ENCODE measurements at places on chromosomes 7 and 10.

DNA sequence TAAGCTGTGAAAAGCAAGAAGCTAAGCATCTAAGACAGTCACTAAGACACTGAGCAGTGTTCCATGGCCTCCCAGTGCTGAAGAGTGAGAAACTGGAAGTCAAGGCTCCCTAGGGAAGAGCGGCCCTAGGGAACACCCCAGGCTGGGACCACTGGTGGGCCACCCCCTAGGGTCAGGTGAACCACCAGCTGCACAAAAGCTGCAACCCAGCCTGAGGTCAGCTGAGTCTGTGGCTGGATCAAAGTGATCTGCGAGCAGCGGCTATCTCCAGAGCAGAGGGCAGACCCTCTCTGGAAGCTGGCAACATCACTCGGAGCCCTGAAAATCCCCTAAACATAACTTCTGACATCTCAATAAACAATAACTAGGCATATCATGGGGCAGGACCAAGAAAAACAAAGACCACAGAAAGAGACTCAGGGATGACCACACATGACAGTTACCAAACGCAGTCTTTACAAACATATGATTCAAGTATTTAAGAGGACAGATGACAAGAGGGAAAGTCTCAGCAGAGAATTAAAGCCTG, 125.8 kb downstream of the DLG5 start:
- no peak for DNase-seq

DNA sequence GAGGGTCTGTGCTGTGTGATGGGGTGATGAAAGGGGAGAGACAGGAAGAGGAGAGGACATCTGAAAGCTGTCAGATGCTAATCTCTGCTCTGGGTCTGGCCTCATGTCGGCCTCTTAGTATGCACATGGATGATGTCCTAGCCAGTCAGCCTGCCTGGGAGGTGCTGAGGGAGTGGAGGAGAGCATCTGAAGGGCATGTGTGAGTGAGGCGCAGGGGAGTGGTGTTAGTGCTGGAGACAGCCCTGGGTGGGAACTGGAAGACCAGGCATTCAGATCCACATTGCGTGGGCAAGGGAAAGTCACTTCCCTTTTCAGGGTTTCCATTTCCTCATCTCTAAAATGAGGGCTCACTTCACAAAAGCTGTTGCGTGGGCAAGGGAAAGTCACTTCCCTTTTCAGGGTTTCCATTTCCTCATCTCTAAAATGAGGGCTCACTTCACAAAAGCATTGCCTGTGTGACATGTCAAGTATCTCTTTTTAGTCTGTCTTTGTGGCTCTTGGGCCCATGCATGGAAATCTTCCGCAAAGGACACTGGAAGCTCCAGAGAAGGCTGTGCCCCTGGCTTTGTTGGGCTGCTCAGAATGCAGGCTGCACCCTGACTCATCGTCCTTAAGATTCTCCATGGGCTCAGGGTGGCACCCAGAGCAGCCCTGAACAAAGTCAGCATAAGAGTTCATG, 10.0 kb downstream of the SFTPD start:
- no peak for DNase-seq

GRCh38 chr7:158083526-158084310, 503.9 kb downstream of the PTPRN2 start:
- DNase-seq, result no peak

- DNase-seq, result peak; percentile 80
Observed at GRCh38 chr7:158837790-158838637, 8.7 kb upstream of the ESYT2 start.

GRCh38 chr7:124482229-124482628, 283.4 kb downstream of the GPR37 start:
- DNase-seq, result no peak

GRCh38 chr10:18759575-18759974, 100.3 kb downstream of the ARL5B start:
- DNase-seq, result no peak

DNA sequence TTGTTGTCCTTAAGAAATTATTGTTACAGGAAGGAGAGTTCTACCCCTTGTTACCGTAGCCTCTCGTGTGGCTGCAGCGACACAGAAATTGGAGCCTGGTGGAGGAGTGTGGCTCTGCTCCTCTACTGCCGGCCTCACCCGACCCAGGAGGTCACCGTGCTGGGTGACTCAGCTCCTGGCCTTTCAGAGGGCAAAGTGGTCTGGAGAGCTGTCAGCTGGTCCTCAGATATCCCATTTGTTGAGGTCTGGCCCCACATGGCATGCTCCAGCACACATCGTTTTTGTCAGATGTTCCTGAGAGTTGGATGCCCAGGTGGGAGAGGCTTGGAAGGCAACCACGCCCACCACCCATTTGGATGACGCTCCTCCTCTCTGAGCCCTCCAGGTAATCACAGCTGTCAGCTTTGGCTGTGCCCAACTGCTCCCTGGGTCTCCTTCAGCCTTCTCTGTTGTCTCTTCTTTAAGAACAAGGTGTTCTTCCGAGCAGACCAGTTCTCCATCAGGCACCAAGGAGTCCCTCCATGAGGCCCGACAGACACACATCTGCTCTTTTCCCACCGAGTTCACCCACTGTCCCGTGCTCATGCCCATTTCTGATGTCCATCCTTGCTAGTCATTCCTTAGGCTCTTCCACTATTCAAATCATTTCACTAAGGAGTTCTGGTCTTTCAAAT, 80.3 kb downstream of the RAMP3 start:
- no peak for DNase-seq

DNA sequence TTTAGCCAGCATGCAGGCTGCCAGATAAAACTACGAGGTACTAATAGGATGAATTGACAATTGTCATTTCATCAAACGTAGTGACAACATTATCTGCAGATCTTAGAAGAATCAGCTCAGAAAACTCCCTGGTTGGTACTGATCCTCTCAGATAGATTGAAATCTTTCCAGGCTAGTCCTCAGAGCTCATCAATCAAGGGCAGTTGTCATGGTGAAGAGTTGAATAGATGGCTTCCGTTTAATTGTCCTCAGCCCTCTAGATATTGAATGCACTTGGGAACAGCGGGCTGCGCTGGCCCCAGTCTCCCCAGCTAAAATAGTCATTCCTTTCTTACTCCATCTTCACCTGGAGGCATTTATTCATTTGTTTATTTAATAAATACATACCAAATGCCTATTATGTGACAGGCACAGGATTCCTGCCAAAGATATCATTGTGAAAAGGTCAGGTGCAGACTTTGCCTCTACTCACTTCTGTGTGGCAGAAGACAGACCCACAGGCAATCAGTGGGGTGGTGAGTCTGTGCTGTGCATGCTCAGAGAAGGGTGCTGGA, 1081.6 kb downstream of the TYW1 start:
- peak; percentile 25 for DNase-seq

DNA sequence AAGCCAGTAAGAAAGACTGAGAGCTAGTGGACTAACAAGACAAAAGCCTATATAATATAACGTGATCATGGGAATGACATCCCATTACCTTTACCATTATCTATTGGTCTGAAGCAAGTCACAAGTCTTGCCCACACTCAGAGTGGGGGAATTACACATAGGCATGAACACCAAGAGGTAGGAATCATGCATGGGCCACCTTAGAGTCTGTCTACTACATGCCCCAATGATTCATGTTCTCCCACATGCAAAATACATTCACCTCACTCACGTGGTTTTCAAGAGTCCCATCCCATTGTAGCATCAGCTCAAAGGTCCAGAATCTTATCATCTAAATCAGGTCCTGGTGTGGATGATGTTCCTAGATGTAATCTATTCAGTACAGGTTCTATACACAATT, 29.4 kb downstream of the DNAJC9 start:
- DNase-seq, result no peak

DNA sequence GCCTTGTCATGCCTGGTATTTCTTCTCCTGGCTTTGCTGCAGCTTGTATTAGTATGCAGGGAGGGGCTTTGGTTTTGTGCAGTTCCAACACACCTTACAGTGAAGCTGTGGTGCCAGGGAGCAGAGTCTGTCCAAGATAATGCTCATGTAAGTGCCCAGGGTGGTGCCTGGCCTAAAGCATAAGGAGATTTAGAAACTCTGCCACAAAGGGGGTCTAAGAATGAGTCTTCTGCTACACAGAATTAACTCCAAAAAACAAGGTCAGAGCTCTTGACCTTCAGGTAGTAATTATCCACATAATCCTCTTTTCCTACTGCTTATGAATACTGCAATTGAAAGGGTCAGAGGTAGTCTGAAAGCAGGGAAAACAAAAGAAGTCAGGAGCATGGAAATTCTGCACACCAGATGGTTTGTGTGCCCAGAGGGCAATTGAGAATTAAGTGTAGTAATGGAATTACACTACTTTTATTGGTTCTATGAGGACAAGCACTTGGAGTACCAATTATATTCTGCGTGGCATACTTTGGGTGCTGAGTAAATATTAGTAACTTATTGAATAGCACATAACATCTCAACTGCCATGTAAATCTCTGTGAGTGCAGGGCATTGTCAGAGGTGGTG, 121.5 kb downstream of the KAT6B start:
- peak; percentile 96 for DNase-seq

GRCh38 chr7:116161728-116162127, 48.6 kb upstream of the TES start:
- no peak for DNase-seq

DNA sequence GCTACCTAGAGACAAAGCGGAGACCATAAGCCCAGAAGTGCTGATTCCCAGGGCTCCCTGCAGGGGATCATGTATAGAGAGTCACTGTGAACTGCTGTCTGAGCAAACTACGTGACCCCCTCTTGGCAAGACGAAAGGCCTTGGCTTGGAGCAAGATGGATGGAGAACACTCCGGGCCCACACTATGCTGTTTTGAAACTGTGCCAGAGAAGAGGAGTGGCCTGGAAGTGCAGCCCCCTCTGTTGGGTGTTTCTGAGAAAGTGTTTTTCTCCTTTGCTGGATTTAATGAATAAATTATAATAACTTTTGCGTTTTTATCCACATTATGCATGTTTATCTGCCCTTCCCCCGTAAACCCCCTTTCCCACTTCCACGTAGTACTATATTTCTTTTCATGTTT, 639.3 kb upstream of the GALNT17 start:
- DNase-seq, result peak; percentile 37

DNA sequence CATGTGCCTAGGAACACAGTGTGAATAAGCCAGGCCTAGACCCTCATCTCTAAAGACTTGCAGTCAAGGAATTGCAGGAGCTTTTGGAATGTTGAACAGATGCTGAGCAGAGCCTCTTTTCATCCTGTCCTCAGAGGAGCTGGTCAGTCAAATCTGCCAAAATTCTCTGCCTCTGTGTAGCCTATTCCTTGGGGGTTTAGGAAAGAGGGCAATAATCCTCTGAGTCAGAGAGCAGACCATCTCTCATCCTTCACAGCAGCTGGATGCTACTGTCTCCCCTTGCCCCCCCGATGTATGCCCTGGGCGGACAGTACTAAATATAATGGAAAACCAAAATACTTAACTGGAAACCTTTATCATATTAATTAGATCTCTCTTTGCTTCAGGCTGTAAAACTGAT, 52.6 kb downstream of the BICC1 start:
- DNase-seq, result peak; percentile 7

- no peak for DNase-seq
Observed at GRCh38 chr7:45118292-45118691, 6.8 kb upstream of the TBRG4 start.

- DNase-seq, result no peak
Observed at GRCh38 chr10:125062227-125062913, 98.0 kb downstream of the CTBP2 start.

DNA sequence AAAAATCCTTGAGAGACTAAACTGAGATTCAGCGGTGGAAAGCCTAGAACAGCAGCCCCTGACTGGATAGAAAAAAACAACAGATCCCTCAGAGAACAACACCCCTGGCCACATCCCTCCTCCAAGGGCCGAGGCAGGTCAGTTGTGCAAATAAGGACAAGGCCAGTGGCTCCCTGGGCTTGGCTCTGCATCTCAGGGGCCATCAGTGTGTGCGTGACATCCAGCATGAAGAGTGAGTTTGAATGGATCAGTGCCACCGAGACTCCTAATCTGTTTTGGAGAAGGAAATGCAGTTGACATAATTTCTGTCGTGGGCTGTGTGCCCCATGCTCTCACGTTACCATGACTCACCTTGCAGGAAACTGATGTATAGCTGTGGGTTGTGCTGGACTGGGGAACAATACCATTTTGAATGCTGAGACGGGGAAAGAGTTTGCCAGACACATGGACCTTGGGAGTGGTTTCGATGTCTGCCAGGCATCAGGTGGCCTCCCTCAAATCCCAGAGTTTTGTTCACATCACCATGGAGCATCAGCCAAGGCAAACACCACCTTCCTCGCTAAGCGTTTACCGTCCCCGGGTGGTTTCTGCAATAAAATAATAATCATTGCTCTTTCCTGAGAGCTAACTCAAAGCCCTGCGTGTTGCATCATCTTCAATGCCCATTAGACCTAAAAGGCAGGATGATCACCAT, 153.2 kb upstream of the FZD8 start:
- peak; percentile 83 for DNase-seq

GRCh38 chr10:86288695-86289576, 77.7 kb downstream of the GRID1 start:
- no peak for DNase-seq

- DNase-seq, result no peak
Observed at GRCh38 chr10:94349327-94349726, 13.4 kb downstream of the NOC3L start.

DNA sequence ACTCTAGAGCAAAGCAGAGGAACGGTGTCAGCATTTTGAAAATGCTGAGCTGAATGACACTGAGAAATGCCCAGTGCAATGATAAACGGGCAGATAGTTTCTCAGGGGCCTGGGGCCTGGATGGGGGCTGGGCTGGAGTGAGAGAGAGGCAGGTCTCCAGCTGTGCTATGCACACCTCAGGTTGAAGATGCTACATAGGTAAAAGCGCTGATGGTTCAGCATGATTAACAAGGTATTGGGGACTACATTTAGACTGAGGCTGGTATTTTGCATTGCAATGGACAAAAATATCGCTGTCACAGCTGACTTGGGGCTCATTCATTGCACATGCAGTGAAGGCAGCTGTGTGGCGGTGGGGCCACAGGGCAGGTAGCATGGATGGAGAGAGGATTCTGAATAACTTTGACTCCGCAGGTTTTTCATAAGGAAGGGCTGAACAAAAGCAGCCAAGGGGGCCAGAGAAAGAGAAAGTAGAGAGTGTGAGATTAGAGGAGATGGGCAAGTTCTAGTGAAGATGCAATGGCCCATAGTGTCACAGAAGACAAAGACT, 290.8 kb upstream of the ZNF32 start:
- no peak for DNase-seq
